MM.1S (cell line): ENCODE measurements at places on chromosomes 1 and 21.
A peak's percentile ranks its signal among the peaks of the same experiment; 100 is the strongest.

GRCh38 chr1:47510282-47510811, 72.5 kb downstream of the FOXD2 start:
- DNase-seq: no peak

- DNase-seq: no peak
Measured at GRCh38 chr21:44527983-44528633, 11.9 kb downstream of the KRTAP10-1 start.

DNA sequence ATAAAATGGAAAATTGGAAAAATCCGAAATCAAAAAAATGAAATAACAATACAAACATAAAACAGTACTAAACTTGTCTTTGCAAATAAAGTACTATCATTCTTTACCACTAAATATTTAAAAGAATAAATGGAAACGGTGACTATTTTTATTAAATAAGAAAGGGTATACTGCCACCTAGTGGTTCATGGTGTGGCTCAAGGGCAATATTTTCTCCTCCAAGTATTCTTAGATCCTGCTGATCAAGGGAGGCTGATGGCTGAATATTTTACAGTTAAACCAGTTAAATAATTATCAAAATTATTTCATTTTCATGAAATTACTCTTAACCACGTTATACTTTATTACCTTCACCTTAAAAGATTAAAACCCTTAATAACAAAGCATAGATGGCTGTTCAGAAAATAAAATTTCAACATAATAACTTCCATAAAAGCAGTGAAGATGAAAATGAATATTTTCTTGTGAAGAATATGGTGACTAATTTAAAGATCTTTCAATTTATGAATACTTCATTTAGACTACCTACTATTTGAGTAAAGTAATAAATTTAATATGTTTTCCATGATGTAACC, 1793.9 kb downstream of the NCAM2 start:
- DNase-seq: peak; percentile 49

DNA sequence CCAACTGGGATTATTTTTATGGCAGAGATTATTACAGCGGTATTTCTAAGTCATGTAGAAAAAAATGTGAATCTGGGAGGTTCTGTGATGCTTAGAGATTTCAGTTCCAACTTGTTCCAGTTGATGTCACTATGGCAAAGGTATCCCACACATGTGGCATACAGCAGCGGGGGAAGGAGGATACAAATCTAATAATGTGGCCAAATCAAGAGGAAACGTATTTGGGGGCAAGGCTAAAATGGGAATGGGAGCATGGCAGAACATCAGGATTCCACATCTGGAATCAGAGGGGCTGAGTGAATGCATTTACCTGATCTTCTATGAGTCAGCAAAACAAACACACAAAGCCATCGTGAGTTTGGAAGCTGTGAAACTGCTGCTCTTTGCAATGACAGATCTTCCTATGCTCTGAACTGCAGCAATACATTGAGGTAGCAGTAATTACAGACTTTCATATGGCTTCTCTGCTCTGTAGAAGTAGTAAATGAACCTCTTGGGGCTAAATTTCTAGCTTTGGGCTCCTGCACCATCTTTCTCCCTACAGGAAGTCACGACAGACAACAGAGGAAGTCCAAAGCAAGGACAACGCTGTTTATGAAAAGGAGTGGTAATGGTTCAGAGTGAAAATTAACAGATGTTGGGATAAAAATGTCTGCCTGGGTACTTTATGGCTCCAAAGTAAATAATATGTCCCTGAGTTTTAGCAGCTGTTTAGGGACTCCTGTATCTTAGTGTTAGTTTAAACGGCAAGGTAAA, 55.5 kb downstream of the GABPA start:
- peak; percentile 66 for DNase-seq

DNA sequence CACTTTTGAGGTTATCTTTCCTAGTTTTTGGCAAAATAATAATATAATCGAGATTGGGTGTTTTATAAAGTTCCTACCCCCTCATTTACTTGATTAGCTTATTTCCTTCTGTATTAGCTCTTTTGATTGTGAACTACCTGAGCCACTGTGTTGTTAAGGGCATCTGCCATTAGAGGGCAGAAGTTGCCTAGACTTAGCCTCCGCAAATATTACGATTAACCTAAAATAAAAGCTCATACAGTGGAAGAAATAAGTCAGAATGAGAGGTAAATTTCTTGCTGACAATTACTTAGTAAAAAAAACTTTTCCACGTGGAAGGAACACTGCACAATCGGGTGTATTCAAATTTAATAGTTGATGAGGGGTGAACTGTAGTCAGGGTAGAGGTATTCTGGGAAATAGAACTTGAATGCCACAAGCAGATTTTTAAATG, 2.3 kb downstream of the H3-3A start:
- peak; percentile 77 for DNase-seq

GRCh38 chr1:35876988-35877387, 6.0 kb upstream of the AGO1 start:
- DNase-seq: no peak

DNA sequence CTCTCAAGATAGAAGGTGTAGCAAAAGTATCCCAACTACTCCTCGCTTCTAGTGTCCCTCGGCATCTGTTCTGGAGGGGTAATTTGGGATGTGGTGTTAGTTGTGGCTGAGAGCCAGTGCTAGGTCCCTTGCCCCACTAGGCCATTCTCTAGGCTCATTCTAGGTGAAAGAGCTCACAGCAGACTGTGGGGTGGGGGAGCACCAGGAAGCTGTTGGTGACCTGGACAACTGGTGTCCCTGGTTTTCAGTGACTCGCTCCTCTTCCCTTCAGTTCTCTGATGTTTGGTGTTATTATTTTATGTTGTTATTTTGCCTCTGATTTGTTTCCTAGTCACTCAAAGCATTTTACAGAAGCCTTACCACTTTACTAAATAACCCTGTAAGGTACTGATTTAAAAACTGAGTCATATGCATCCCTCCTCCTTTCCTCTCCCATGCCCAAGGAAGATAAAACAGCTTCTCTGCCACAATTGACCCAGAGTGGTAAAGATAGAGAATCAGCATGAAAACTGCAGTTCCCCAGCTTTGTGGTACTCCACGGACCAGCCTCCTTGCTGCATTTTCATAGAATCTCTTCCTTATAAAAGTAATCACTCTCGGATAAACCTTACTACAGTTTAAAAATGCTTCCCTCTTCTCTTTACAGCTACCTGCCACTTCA, 14.1 kb downstream of the DYRK3 start:
- DNase-seq: no peak

DNA sequence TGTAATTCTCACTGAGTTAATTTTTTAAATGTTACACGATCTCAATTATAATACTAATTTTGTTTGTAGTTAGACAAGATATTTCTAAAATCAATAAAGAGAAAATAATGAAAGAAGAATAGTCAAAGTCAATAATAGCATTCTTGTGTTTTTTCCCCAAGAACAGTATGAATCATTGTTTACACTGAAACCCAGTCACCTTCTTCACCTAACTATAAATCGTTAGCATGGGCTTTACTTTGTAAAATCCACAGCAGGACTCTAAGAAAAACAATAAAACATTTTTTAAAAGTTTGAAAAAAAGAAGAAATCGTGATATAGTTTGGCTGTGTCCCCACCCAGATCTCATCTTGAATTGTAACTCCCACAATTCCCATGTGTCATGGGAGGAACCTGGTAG, 234.6 kb upstream of the LYPLAL1 start:
- no peak for DNase-seq

DNA sequence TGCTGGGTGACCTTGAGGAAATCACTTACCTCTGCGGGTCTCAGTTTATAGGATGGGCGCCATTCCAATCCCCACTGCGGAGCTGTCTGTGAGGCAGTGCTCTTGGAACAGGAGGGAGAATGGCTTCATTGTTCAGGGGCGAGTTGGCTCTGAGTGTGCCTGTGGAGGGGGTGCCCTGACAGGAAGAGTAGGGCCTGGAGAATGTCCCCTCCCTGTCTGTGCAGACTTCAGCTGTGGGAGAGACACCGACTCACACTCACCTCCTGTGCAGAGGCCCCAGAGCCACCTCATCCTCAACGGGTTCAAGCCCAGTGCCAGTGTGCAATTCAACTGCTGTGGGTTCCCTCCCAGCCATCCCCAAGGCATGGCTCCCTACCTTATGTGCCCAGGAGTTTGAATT, 17.1 kb downstream of the ADORA1 start:
- DNase-seq: no peak

DNA sequence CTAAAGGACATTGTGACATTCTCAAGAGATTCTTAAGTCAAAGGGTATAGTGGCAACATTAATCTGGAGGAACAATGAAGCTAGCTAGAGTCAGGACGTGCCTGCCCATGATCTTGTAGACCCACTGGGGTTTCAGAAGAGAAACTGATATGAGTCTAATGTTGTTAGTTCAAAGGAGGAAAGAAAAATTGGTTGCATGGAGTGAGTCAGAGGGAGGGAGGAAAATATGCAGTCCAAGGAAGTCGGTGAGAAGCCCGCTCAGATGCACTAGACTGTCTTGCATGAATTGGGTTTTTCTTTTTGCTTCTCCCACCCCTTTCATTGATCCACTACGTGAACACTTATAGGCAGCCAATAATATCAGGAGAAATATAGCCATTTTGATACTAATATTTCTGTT, 53.8 kb upstream of the SYT14 start:
- DNase-seq: no peak

DNA sequence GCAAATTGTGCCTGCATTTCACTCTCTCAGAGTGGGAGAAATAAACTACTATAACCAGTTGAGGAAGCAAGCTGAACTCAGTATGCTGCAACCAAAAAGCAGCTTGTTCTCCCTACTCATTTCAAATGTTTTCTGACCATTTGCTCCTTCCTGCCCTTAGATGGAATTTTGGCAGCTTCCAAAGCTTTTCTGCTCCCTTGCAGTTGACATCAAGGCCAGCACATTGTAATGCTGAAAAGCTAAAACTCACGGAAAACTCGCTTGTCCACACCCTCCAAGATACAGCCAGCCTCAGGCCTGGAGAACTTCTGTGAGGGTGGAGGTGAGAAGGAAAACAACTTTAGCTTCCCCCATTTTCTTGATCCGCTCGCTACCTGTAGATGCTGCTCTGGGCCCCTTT, 5.0 kb upstream of the CHML start:
- no peak for DNase-seq

- no peak for DNase-seq
Measured at GRCh38 chr1:55623311-55623710, 408.1 kb upstream of the USP24 start.

DNA sequence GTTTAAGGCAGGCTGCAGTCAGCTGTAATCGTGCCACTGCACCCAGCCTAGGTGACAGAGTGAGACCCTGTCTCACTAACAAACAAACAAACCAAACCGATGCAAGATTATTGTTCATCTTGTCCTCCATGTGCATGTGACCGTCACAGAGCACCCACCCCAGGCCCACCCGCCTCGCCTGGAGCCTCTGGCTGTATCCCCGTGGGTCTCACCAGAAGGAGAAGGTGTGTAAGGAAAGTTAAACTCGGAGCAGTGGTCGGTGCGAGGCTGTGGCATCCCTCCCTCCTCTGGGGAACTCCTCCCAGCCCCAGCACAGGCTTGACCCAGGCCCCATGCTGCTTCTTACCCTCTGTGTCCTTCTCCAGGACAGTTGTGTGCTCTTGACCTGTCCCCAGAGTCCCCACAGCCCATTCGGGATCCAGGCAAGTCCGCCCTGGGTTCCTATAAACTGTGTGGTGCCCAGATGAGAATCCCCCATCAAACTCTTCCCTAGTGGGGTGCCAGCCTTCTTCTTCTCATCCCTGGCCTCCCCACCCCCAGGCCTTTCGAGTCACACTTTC, 318.4 kb downstream of the AJAP1 start:
- DNase-seq: no peak

DNA sequence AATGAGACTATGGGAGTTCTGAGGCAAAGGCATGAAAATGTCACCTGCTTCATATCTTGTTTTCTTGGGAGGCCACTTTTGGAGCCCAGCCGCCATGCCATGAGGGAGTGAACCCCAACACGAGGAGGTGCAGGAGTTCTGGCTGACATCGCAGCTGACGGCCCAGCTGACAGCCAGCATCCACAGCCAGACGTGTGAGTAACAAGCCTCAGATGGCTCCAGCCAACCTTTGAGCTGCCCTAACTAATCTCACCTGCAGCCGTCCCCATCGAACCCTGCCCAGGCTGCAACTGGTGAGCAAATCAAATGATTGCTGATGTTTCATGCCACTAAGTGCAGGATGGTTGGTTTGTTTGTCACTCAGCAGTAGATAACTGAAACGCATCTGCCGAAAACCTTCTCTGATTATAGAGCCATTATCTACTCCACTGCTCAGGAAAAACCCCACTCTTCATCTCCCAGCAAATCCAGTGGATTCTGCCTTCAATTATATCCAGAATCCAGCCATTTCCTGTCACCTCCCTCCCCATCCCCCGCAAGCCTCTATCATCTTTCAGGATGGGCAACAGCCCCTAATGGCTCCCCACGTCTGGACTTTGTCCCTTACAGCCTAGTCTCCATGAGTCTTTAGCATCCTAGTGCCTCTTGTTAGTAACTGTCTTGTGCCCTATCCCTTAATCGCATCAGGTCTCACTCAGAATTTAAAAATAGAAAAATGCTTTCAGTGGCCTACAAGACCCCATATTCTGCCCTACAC, 18.5 kb upstream of the RAB4A start:
- no peak for DNase-seq

GRCh38 chr1:28111157-28111556, 22.7 kb upstream of the EYA3 start:
- DNase-seq: no peak

- no peak for DNase-seq
Measured at GRCh38 chr1:223358826-223359225, 5.2 kb downstream of the SUSD4 start.

DNA sequence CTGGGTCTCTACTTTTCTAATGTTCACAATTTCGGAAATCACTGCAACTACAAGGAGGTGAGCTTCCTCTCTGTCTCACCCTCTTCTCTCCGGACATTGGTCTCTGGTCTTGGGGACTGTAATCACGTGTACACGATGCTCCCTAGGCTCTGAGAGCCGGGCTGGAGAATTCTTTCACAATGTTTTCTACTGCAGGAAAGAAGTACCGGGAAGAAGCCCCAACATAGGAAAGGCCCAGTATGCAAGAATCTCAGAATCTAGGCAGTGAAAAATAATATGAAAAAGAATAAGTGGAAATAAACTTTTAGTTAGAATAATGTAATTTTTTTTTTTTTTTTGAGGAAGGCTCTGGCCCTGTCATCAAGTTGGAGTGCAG, 13.5 kb upstream of the HJV start:
- DNase-seq: peak; percentile 57

- no peak for DNase-seq
Measured at GRCh38 chr1:69976896-69977295, 228.5 kb downstream of the LRRC40 start.
